ENCODE measurements at places on chromosomes 2 and 18.

GRCh38 chr2:150787353-150788093, 300.1 kb upstream of the RND3 start:
- no peak for DNase-seq

DNA sequence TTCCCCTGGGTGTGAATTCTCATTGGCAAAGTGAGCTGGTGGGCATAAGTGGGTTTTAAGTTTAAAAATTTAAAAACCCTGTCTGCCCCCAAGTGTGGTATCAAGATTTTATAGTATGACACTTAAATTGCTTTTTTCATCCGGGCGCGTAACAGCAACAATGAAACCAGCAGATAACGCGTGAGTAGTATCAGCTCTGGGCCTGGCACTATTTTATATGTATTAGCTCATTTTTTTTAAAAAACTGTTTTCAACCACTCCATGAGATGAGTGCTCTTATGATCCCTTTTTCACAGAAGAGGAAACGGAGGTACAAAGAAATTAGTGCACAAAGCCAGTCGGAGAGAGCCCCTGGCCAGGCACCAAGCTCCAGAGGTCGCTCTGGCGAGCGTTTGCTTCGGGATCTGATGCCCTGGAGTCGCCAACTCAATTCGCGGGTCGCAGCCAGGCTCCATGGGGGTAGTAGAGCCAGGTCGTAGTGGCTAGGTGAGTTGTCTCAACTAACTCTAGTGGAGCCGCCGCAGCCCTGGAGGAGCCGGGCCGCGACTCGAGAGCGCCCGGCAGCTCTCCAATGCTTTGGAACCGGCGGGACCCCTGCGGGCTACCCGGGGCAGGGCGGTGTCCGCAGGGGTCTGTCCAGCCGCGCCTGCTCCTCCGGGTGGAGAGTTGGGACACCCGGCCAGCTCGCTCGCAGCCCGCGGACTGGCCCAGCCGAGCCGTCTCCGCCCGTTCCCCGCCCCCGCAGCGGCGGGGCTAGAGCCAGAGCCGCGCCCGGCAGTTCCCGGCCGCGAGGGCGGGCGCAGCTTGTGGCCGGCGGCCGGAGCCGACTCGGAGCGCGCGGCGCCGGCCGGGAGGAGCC, at the start of gene IL1R1:
TSS of gene IL1R1 (plus strand) at position 777 of the 859 bp plus-strand sequence. CDS start 14,979 bp downstream, outside the sequence.
- DNase-seq = no peak

- no peak for DNase-seq
These were observed 59.6 kb downstream of the NCK2 start for GRCh38 chr2:105804266-105804665.

DNA sequence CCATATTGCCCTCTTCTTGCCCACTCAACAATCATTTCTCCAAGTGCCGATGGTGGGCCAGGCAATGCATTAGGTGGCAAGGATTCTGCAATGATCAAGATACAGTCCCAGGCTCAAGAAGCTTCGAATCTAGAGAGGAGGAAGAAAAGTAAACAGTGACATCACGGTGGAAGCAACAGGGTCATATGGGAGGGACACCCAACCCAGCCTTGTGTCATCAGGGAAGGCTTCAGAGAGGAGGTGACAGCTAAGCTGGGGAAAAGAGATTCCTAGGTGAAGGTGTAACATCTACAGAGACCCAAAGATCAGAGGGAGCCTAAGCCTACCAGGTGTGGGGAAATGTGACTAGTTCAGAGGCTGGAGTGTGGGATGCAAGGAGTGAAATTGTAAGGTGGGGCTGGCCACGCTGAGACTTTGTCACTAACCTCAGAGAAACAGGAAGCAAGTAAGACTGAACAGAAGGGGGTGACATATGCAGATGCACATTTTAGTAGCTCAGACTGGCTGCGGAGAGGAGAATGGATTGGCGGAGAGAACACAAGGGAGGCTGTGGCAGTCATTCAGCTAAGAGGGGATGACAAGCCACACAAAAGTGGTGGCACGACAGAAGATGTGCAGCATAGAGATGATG, 104.9 kb downstream of the ANKRD44 start:
- peak; percentile 45 for DNase-seq

- DNase-seq = no peak
These were observed 521.5 kb upstream of the DDX18 start for GRCh38 chr2:117293012-117293411.

DNA sequence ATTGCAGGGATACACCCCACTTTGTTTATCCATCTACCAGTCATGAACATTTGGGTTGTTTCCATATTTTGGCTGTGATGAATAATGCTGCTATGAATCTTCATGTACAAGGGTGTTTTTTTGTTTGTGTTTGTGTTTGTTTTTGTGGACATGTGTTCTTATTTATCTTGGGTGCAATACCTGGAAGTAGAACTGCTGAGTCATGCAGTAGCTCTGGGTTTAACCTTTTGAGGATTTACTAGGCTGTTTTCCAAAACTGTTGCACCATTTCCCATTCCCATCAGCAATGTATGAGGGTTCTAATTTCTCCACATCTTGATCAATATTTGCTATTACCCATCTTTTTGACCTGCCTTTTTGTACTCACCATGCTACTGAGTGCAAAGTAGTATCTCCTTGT, 140.0 kb upstream of the CYP1B1 start:
- no peak for DNase-seq

DNA sequence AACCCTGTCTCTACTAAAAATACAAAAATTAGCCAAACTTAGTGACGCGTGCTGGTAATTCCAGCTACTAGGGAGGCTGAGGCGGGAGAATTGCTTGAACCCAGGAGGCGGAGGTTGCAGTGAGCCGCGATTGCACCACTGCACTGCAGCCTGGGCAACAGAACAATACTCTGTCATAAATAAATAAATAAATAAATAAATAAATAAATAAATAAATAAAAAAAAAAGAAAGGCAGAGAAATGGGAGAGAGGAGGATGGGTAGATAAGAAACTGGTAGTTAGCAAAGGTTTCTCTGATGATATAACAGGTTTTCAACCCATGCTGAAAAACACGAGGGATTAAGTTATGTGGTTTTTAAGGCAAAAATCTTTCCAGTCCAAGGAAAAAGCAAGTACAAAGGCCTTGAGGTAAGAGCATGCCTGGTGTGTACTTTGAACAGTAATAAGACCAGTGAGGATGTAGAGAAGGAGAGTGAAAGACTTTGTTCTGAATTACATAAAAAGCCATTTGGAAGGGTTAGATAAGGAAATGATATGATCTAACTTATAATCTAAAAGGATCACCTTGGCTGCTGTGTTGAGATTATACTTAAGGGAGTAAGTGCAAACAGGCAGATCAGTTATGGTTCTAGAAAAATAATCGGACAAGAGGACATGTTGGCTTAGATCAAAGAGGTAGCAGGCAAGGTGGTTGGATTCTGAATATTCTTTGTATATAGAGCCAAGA, 159.3 kb downstream of the PTH2R start:
- no peak for DNase-seq

DNA sequence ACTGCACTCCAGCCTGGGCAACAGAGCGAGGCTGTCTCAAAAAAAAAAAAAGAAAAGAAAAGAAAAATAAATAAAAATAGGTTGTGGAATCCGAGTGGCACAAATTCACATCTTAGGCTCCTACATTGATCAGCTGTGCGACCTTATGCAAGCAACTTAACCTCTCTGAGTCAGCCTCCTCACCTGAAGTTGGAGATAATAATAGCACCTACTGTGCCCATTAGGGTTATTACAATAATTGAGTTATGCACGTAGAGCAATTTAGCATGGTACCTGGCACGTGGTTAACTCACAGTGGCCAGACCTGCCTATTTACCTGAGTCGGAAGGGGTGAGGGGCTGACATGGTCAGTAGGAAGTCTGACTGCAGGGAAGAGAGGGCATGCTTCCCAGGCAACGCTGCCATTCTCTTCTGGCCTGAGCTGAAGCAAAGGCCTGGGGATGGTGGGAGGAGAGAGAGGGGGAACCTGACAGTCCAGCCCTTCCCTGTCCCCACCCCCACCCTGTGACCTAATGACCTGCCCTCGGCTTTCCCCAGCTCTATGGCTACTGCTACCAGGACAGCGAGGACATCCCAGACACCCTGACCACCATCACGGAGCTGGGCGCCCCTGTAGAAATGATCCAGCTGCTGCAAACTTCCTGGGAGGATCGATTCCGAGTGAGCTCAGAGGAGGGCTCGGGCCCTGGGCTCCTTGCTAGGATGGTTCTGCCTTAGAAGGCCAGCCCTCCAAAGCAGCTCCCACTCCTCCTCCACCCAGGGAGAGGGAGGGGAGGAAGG, 5.1 kb downstream of the PKDCC start:
- DNase-seq = no peak

DNA sequence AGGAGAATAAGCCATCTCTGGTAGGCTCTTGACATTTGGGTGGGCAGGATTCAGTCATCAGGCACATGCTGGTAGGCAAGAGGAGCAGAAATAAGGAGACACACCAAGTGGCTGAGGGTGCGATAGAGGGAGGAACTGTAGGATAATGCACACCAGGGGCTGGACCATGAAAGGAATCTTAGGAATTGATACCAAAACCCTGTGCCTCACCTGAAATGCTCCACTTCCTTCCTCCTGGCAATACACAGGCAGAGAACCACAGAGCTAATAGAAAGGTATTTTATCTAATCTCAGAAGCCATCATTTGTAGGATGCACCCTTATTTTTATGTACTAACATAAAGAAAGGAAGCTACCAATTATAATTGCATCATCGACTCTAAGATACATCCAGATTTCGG, 4.4 kb upstream of the CYP1B1 start:
- DNase-seq = no peak

- peak; percentile 62 for DNase-seq
These were observed 10.9 kb downstream of the CERS6 start for GRCh38 chr2:168466834-168467565.

- no peak for DNase-seq
These were observed 429.1 kb upstream of the PKDCC start for GRCh38 chr2:41618754-41619153.

GRCh38 chr18:48197819-48198218, 211.4 kb downstream of the ZBTB7C start:
- DNase-seq = no peak

DNA sequence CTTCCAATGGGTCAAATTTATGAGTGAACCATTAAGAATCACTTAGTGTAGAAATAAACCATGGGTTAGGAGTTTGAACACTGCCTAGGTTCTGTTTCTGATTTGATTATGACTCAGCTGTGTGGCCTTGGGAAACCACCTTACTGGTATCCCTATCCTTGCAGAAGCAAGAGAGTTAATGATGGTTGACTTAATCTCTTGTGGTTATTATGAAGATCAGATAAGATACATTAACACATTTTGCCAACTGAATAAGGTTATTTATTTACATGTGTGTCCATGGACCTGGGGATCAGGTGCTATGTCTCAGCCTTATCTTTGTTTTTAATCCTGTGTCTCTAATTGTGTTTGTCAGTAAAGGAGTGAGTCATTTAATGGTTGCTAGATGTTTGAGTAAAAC, 5.4 kb upstream of the KCNJ13 start:
- DNase-seq = no peak

- DNase-seq = no peak
These were observed 9.2 kb downstream of the G6PC2 start for GRCh38 chr2:168910330-168910729.

DNA sequence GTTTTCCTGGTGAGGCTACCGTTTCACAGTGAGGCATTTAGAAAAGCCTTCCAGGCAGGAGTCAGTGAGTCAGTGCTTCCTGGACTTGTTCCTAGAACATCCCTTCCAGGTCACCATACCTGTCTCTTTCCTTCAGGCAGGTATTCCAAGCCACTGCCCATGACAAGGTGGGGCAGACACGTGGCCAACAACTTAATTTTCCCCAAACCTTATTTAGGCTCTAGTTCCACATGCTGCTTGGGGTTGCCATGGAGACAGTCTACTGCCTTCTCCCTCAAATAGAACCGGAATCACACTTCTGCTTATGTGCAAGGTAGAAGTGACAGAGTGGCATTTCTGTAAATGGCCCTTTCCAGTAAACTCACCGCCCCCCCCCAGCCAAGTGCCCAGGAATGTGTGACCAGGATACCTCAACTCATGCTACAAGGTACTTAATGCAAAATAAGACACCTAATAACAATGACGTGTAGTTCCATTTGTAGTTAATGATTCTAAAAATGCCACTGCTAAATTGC, 258.3 kb downstream of the PRKCE start:
- DNase-seq = no peak

- DNase-seq = no peak
These were observed 568.9 kb upstream of the ACVR2A start for GRCh38 chr2:147275943-147276342.

- no peak for DNase-seq
These were observed 178.7 kb upstream of the FAM98A start for GRCh38 chr2:33777786-33778185.

- DNase-seq = no peak
These were observed 17.4 kb downstream of the FARP2 start for GRCh38 chr2:241373446-241373845.

GRCh38 chr2:202032846-202033316, 774 bp upstream of the FZD7 start:
- peak; percentile 66 for DNase-seq

GRCh38 chr2:45765007-45765727, 113.7 kb downstream of the PRKCE start:
- no peak for DNase-seq

DNA sequence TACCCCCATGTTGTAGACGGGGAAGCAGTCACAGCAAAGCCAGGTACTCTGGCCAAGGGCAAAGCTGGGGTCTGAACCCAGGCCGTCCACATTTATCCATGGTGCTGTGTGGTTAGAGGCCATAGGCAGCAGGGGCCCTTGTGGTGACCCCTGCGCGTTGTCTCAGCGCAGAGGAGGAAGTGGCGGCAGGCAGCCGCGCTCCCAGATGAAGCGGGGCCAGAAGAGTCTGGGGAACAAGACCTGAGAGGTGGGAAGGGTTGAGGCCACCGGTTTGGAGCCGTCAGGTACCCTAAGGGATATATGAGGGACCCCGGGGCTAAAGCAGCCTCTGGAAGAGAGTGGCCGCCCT, 770 bp downstream of the ZNF396 start:
- peak; percentile 8 for DNase-seq

DNA sequence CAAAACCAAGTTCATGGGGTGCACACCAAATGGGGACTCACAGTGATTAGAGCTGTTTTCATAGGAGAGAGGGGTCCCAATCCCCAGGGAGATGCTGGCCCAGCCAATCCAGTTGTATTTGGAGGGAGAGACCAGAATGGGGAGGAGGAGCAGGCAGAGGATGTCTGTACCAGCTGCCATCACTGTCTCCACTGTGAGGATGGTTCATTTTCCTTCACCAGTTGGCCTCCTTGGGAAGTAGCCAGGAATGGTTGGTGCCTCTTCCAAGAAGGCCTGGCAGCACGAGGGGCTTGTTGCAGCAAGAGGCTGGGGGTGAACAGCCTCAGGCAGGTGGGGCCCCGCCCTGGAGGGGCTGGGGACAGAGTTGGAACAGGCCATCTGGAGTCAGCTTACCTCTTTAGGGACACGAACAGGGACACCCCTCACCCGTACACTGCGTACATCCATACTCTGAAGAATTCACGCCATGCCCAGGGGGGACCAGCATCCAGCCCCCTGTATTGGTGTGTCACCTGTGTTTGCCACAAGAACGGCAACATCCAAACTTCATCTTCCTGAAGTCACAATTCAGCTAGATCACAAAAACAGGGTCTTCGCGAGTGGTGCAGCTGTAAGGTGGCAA, 161.7 kb upstream of the ZNF236 start:
- DNase-seq = no peak

Measured in Kasumi-1 (cell line).